ENCODE measurements at places on chromosomes 13 and 19. TPM values are rescaled to one million over a fixed set of nuclear protein-coding genes. Genes with fewer than 3 reads are reported as not detected.

ZNF724 gene
- total RNA-seq = 3.6 TPM

SPC24 gene
- 51.5 TPM for total RNA-seq

- no peak for DNase-seq
Measured at GRCh38 chr19:27746691-27747380, 1466.1 kb downstream of the UQCRFS1 start.

DNA sequence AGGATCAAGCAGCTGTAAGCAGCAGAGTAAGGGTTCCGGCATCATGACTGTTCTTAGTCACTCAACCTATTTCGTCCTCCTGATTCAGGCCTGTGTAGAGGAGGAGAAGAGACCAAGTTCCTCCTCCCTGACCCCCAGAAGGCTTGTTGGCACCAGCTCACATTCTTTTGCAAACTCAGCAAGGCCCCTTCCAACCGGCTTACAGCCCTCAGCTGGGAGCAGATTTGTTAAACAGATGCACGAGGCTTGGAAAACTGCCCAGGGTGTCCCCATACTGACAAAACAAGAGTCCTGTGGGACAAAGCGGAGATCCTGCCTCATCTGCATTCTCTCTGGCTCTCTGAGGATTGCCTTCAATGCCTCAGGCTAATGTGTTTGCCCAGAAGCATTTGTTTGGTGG, 113.2 kb upstream of the SOX21 start:
- DNase-seq = peak; percentile 2

GRCh38 chr19:30634996-30635975, 263.1 kb downstream of the ZNF536 start:
- DNase-seq = no peak

- no peak for DNase-seq
Measured at GRCh38 chr13:73089213-73089612, 30.4 kb downstream of the KLF5 start.

- no peak for DNase-seq
Measured at GRCh38 chr19:15455996-15456395, 6.2 kb upstream of the WIZ start.

DNA sequence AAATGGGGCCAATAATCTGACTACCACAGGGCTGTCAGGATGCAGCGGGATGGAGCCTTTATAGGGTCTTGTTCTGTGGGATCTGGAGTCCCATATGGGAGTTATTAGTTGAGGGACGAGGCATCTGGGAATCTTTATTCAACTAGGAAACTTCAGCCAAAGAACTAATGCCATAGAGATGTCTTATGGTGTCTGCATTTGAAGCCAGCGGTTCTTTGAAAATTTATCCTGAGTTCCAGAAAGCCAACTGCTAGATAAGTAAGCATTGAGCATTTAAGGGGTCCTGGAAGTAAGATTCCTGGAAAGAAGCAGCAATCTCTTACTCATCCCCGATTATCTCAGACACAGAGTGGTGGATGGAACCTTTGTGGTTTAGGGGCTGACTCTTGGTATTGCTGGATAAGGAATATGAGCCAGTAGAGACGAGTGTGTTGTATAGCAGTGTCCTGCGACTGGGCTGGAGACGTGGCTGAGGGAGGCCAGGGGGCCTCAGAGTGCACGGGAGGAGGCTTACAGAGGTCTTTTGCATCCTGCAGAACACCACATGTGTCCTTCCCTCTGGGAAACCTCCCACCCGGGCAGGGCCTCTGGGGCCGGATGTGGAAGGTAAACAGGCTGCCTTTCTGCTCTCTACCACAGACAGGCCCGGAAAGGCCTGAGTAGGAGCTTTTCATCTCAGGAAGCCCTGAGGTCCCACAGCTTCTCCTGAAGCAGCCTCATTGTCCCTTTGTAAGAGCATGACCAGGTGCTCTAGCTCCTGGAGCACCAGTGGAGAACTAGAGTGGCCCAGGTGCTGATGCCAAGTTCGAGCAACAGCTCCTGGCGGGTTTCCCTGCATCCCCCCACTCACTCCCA, 28.8 kb downstream of the ACTN4 start:
- peak; percentile 62 for DNase-seq

- no peak for DNase-seq
Measured at GRCh38 chr13:69595181-69595580, 512.4 kb upstream of the ATXN8OS start.

DNA sequence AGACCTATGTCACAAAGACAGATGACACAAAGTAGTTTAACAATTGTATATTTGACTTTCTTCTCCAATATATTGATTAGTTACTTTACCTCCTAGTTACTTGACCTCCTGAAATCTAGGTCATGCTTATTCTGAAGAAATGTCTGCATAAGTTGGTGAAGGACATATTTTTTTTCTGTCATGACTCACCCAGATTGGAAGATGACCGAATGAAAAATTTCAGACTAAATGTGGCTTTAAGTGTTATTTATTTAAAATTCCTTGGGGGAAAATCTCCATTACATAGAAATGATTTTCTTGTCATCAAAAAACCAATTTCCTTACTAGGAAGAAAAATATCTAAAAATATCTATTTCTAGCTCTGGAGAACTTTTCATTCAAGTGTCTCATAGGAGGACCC, 217.1 kb downstream of the POSTN start:
- DNase-seq = no peak

Data from HFFc6 (cell line).